Stimulated activated CD4-positive, alpha-beta T cell treated with anti-CD3 and anti-CD28 coated beads, Interleukin-1b, Interleukin-23, amount 100 ng/mL, for 48 hours (primary cell): ENCODE measurements at places on chromosomes 12 and 14.

DNA sequence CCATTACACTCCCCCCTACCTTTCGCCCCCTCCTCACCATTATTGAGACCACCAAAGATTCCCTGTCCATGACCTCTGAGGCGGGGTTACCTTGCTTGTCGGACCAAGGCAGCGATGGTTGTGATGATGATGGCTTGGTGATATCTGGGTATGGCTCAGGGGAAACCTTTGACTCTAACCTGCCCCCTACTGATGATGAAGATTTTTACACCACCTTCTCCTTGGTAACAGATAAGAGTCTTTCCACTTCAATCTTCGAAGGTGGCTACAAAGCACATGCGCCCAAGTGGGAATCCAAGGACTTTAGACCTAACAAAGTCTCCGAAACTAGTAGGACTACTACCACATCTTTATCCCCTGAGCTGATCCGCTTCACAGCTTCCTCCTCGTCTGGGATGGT is 350.2 kb downstream of the DIO2 start:
- DNase-seq, result no peak

DNA sequence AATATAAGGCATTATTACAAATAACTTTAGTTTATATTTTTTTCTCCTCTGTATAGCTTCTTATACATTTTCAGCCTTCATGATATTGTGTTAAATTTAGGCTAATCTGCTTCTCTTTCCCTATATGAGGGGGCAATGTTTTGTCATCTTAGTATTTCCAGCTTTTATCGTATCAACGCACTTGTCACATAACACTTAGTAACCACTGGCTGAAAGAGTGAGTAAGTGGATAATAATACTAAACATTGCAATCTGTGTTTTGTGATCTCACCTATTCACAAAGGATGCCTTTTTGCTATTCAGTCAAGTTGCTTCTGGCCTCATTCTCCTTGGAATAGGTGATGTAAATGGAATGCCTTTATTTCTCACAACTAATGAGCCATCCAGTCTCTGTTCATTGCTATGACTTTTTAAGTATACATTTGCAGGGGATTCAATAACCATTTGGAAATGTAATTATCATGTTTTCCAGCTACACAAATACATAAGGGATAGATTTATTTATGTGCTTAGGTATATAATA is 260.9 kb downstream of the BMP4 start:
- no peak for DNase-seq

GRCh38 chr14:64232095-64232838 is 61.9 kb downstream of the ESR2 start:
- DNase-seq, result peak; percentile 27

DNA sequence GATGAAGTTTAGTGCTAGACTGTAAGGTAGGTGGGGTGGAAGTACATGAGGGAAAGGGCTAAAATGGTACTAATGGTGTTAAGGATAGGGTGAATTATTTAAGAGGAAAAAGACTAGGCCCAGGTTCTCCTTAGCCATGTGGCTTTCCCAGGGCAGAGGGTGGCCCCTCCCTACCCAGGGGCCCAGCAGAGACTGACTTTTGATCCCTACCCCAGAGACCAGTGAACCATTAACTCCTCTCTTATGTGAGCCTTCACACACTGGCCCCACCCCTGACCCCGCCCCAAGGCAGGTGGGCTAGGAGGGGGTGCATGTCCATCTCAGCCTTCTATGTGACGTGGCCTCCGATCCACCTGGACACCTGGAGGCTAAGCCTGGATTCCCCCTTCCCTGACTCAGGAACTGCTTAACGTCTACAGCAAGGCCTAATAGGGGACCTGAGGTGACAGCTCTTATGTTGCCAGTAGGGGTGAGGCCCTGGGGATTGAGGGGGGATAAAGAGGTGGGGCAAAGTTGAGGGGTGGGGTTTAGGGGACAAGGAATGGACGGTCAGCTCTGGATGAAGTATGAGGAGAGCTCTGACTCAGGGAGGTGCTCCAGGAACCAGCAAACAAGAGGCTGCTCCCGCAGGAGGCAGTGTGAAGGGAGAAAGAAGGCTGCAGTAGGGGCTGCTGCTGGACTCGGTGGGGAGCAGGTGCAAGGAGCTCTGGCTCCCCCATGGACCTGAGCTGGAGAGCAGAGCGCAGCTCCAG is 757 bp downstream of the SLC39A5 start:
- no peak for DNase-seq

GRCh38 chr14:77372304-77372841 is 4.5 kb downstream of the TMED8 start:
- no peak for DNase-seq

DNA sequence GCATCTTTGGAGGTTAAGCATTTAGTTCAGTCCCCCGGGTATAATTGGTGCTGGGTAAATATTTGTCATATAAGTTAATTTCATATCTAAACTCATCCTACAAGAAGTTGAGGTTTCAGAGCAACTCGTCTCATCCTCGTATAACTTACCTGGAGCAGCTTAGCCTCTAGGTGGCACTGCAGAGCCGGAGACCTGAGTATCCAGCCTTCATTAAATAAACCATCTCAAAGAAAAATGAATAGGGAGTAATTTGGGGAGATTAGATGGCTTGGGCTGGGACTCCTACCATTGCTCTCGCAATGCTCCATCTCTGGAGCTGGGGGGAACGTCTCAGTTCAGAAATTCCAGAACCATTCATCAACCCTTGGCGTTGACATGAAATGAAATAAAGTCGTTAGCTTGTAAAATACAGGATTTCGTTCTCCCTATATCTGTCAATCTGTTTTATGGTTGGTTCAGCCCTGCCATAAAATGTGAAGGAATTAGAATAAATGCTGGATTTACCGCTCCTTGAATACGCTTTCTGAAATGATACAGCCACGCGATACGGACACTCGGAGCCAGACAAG is 122.9 kb upstream of the TMEM132D start:
- DNase-seq, result peak; percentile 22

DNA sequence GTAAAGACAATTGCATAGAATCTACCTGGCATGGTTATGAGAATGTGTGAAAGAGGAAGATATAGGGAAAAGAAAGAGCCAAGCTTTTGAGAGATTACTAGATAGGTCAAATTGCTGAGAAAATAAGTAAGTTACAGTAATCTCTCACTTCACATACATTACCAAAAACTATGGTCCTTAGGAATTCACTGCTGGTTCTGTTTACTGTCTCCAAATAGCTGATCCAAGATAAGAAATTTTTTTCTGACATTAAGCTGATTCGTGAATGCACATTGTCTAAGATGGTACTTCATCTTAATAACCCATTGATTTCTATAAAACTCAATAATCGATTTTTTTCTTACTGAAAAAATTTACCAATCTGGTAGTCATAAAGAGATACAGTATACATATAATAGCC is 17.4 kb downstream of the SIX1 start:
- DNase-seq, result no peak

DNA sequence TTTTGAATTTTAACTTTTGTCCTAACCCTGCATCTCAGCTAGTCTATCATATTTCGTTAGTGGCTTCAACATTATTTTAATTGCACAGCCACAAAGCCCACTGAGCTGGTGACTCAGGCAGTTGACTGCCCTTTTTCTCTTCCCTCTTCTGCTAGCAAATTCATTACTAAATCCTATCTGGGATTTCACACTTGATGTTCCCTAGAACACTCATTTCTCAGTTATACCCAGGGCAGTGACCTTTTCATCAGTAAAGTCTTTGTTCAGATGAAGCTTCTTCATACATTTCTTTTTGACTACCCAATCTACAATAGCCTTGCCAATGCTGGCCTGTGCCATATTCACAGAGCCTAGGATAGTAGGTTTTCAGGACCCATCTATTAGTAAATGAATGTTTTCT is 107.0 kb downstream of the ATXN7L3B start:
- no peak for DNase-seq

DNA sequence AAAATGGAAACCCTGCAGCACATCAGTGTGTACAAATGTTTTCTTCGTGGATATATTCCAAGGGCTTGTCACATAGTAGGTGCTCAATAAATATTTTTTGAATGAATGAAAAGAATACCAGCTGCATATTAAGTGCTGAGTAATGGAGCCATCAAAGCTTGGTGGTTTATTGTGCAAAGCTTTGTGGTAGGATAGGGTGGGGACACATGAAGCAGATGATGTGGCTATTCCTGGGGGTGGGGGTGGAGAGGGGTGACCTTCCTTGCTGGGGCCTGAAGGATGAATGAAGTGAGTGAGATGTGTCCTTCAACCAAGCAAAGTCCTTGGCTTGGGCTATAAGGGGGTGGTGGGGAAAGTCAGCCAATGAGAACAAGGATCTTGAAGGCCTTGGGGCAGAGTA is 4.3 kb upstream of the KRT81 start:
- DNase-seq, result no peak

- no peak for DNase-seq
Measured at GRCh38 chr12:62631471-62632410, 165.1 kb downstream of the MON2 start.

GRCh38 chr12:67506739-67507138 is 141.8 kb upstream of the DYRK2 start:
- DNase-seq, result no peak
